Activated naive CD8-positive, alpha-beta T cell treated with anti-CD3 and anti-CD28 coated beads for 36 hours (primary cell): ENCODE measurements at places on chromosomes 3 and 15. TPM values are rescaled to one million over a fixed set of nuclear protein-coding genes. Genes with fewer than 3 reads are reported as not detected.

The NR1I2 gene
- 1.4 TPM for total RNA-seq

The CCDC80 gene
- not detected for total RNA-seq

The PTPRG gene
- 0.16 TPM for total RNA-seq

The CNTN6 gene
- not detected for total RNA-seq

The KNG1 gene
- total RNA-seq = not detected

The AMIGO3 gene
- not detected for total RNA-seq

The C3orf22 gene
- total RNA-seq = not detected

The TMIE gene
- total RNA-seq = 0.42 TPM

The ADIPOQ gene
- total RNA-seq = not detected

The ARRDC4 gene
- 2.8 TPM for total RNA-seq

The CCDC54 gene
- total RNA-seq = not detected

DNA sequence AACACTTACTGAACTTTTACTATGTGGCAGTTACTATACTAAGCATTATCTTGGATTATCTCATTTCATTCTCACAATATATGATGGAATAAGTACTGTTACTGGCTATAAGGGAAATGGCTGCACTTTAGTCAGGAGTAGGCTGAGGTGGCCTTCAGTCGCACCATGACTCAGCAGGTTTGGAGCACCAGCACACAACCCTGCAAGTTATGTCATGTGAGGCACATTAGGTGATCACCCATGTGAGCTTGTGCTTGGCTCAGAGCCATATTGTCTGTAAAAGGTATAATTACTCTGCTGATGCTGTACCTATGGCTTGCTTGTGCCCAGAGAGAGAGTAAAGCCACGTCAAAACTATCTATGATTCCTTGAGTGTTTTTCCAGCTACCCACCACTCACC, 54.1 kb upstream of the TIPARP start:
- no peak for DNase-seq
- H3K27me3 ChIP-seq = no peaks in the 10 kb centered on the region
- no peaks in the 10 kb centered on the region for H3K36me3 ChIP-seq
- peaks cover 18% of the 10 kb centered on the region for H3K4me1 ChIP-seq
- no peak overlapping the region for H3K4me3 ChIP-seq

- peaks cover 17% of the 10 kb centered on the region for H3K27me3 ChIP-seq
- no peak for DNase-seq
- no peak overlapping the region for H3K4me3 ChIP-seq
Measured at GRCh38 chr3:120528163-120528562, 68.0 kb upstream of the NDUFB4 start.

- H3K27me3 ChIP-seq = no peaks in the 10 kb centered on the region
- H3K36me3 ChIP-seq = peaks cover 2% of the 10 kb centered on the region
Measured at GRCh38 chr15:28955160-28955992, 69.6 kb downstream of the APBA2 start.

DNA sequence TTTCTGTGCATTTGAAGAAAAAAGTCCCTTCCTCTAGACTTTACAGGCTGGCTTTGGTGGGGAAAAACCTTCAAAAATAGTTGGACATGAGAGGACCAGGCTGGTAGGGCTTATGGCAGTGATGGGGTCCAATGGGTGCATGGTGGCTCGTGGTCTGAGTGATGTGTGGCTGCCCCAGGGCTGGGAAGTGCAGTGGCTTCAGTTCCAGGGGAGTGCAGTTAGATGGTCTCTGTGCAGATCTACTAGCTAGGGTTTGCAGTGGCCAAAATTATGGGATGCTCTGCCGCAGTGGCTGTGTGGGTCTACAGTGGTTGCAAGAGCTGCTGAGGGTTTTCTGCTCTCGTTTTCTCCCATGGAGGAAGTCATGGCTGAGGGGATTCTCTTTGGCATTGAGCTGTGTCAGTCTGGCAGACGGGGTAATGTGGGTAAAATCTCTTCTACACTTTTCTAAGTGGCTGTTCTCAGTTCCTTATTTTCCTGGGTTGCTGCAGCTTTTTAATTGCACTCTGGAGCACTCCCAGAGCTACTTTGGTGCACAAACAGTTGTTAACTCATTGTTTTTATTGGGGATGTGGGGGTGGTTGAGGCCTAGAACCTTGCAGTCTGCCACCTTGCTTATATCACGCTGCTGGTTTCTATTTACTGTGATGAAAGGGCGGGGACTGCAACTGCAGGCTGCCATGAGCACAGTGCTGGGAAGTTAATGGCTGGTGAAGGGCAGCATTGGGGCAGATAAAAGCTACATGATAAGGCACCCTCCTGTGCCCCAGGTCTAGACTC, 1324.6 kb downstream of the NSUN3 start:
- no peaks in the 10 kb centered on the region for H3K27me3 ChIP-seq
- H3K27ac ChIP-seq = no peak overlapping the region
- no peak overlapping the region for H3K4me3 ChIP-seq

GRCh38 chr15:42145546-42146455, 10.6 kb downstream of the PLA2G4F start:
- no peak for DNase-seq
- no peak overlapping the region for H3K4me3 ChIP-seq

- no peak overlapping the region for H3K27ac ChIP-seq
- H3K27me3 ChIP-seq = no peaks in the 10 kb centered on the region
- no peaks in the 10 kb centered on the region for H3K4me1 ChIP-seq
- no peak for DNase-seq
- no peak overlapping the region for H3K4me3 ChIP-seq
Measured at GRCh38 chr15:27119695-27120266, 148.8 kb downstream of the GABRG3 start.

GRCh38 chr15:81229586-81229985, 32.9 kb downstream of the IL16 start:
- no peaks in the 10 kb centered on the region for H3K4me1 ChIP-seq
- no peaks in the 10 kb centered on the region for H3K36me3 ChIP-seq
- H3K4me3 ChIP-seq = no peak overlapping the region

DNA sequence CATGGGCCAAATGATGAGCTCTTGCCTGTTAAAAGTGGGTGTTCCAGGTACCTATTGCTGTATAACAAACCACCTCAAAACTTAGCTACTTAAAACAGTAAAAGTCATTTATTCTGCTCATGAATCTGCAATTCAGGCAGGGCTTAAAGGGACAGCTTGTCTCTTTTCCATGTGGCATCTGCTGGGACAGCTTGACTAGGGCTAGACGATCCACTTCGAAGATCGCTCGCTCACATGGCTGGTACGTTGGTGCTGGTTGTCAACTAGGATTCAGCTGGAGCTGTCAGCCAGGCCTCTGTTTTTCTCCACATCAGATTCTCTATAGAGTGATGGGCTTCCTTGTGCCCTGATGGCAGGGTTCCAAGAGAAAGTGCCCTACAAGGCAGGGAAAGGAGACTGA, 581.3 kb downstream of the NTRK3 start:
- H3K27me3 ChIP-seq = no peaks in the 10 kb centered on the region
- H3K4me1 ChIP-seq = no peaks in the 10 kb centered on the region
- H3K36me3 ChIP-seq = peaks cover 5% of the 10 kb centered on the region
- no peak overlapping the region for H3K4me3 ChIP-seq

- H3K27me3 ChIP-seq = no peaks in the 10 kb centered on the region
- no peak overlapping the region for H3K27ac ChIP-seq
Measured at GRCh38 chr3:36480911-36481648, 100.8 kb downstream of the STAC start.

DNA sequence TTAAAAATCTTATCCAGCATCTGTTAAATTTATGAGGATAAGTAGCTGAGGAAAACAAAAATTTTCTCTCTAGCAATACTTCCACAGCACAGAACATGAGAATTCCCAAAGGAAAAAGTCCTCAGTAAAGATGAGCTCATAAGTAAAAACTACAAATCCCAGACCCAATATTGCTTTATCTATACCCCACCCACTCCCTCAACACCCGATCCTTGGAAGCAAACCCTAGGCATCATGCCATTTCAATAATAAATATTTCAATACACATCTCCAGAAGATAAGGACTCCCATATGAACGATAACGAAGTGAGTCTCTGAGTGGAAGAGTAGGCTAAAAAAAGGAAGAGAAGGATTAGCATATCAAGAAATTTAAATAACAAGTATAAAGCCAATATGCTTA, 8.3 kb upstream of the PRR20G start:
- H3K4me1 ChIP-seq = no peaks in the 10 kb centered on the region
- no peak for DNase-seq
- no peak overlapping the region for H3K27ac ChIP-seq
- H3K27me3 ChIP-seq = peaks cover 15% of the 10 kb centered on the region

GRCh38 chr15:45634432-45635190, at the start of gene SQOR:
TSS of gene SQOR (plus strand) at chr15:45635029. CDS start at chr15:45658924, 23,895 bp downstream.
- peak; percentile 72 for DNase-seq
- H3K4me1 ChIP-seq = peaks cover 32% of the 10 kb centered on the region
- peaks cover 23% of the 10 kb centered on the region for H3K36me3 ChIP-seq
- peak within 1 kb of the TSS; percentile 96 for H3K4me3 ChIP-seq
- no peaks in the 10 kb centered on the region for H3K27me3 ChIP-seq
- peak within 1 kb of the TSS; percentile 91 for H3K27ac ChIP-seq

GRCh38 chr15:72912996-72913395, 129.4 kb upstream of the ADPGK start:
- DNase-seq = no peak
- no peaks in the 10 kb centered on the region for H3K4me1 ChIP-seq
- peaks cover 10% of the 10 kb centered on the region for H3K27me3 ChIP-seq

DNA sequence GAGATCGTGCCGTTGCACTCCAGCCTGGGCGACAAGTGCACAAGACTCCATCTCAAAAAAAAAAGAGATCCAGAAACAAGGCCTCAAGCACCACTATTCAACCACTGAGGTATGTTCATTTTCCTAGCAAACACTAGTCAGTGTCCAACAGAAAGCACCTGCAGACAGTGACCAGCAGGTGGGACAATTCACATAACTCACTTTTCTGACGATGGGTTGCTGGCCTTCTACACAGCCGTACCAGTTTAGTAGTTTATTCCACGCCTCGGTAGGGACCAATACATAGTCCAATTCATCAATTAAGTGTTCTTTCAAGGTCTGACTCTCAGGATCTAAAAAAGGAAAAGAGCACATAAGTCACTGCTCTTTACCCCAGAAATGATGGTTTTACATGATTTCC, 12.4 kb downstream of the USP4 start:
- no peak overlapping the region for H3K27ac ChIP-seq
- DNase-seq = no peak
- peaks cover 29% of the 10 kb centered on the region for H3K36me3 ChIP-seq
- H3K4me1 ChIP-seq = no peaks in the 10 kb centered on the region
- no peak overlapping the region for H3K4me3 ChIP-seq

- no peak overlapping the region for H3K4me3 ChIP-seq
- H3K27me3 ChIP-seq = no peaks in the 10 kb centered on the region
- no peaks in the 10 kb centered on the region for H3K4me1 ChIP-seq
- no peaks in the 10 kb centered on the region for H3K36me3 ChIP-seq
- H3K27ac ChIP-seq = no peak overlapping the region
Measured at GRCh38 chr3:103009609-103010008, 574.8 kb downstream of the ZPLD1 start.

GRCh38 chr3:194201953-194202666, 66.2 kb downstream of the HES1 start:
- H3K27ac ChIP-seq = no peak overlapping the region
- peaks cover 60% of the 10 kb centered on the region for H3K27me3 ChIP-seq
- H3K4me3 ChIP-seq = no peak overlapping the region
- DNase-seq = no peak
- H3K4me1 ChIP-seq = peaks cover 15% of the 10 kb centered on the region

DNA sequence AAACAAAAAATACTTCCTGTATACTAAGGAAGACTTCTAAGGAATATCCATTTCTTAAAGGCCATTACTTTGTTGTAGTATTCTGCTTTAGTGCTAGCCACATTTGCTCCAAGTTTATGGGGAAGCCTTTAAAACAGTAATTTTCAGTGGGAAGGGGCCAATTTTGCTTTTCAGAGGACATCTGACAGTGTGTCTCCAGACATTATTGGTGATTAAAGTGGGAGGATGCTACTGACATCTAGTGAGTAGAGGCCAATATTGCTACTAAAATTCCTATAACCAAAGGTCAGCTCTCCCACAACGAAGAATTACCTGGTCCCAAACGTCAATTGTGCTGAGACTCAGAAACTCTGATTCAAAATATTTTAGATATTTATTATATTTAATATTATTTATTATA, 24.8 kb downstream of the SLC28A2 start:
- no peak for DNase-seq
- H3K36me3 ChIP-seq = no peaks in the 10 kb centered on the region
- peaks cover 17% of the 10 kb centered on the region for H3K4me1 ChIP-seq
- no peak overlapping the region for H3K27ac ChIP-seq
- H3K27me3 ChIP-seq = no peaks in the 10 kb centered on the region

- H3K4me3 ChIP-seq = no peak overlapping the region
- no peaks in the 10 kb centered on the region for H3K27me3 ChIP-seq
- peaks cover 41% of the 10 kb centered on the region for H3K4me1 ChIP-seq
- H3K27ac ChIP-seq = peak overlapping the region; percentile 23
Measured at GRCh38 chr15:85527895-85528294, 147.5 kb downstream of the AKAP13 start.

- H3K4me1 ChIP-seq = peaks cover 39% of the 10 kb centered on the region
- H3K4me3 ChIP-seq = peak overlapping the region; percentile 88
Measured at GRCh38 chr15:52021128-52021671, 2.2 kb downstream of the MAPK6 start.

DNA sequence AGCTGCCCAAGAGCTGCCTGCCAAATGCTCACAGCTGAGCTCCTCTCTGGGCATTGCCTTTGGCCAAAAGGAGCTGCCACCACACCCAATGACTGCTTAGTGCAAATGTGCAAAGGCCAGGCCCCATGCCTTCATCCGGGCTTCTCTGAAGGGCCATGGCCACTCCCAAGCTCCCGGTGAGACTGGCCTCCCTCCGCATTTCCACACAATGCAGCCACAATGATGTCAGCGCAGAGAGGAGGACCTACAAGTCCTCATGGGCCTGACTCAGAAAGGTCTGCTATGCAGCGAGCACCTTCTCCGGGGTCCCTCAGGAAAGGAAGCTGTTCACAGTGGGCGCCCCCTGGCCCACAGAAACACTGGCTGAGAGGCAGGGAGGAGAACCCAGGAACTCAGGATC, 12.7 kb downstream of the OXTR start:
- no peaks in the 10 kb centered on the region for H3K36me3 ChIP-seq
- H3K4me3 ChIP-seq = no peak overlapping the region
- no peaks in the 10 kb centered on the region for H3K27me3 ChIP-seq
- H3K4me1 ChIP-seq = no peaks in the 10 kb centered on the region

DNA sequence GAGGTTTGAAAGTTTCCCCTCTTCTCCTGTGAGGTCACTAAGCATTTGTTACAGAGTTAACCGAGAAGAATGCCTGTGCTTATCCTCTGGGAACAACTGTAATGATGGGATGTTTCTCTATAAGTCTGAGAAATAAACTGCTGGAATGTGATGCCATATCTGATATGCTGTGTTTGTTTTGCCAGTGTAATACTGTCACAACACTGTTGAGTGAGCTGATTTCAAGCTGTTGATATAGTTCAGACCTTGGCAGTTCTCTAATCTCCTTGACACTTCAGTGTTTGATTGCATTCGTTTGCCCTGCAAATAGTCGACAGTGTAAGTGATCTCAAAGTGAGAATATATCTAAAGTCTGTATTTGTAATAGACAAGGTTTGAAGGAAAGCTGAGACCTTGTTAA, 73.3 kb downstream of the PTPRG start:
- no peak overlapping the region for H3K27ac ChIP-seq
- peaks cover 6% of the 10 kb centered on the region for H3K27me3 ChIP-seq

- no peak overlapping the region for H3K4me3 ChIP-seq
- DNase-seq = no peak
- H3K36me3 ChIP-seq = no peaks in the 10 kb centered on the region
- H3K27me3 ChIP-seq = no peaks in the 10 kb centered on the region
Measured at GRCh38 chr15:78244893-78245292, 10.5 kb upstream of the ACSBG1 start.

- no peak overlapping the region for H3K27ac ChIP-seq
- no peaks in the 10 kb centered on the region for H3K36me3 ChIP-seq
- H3K4me3 ChIP-seq = no peak overlapping the region
- DNase-seq = no peak
Measured at GRCh38 chr3:81459733-81460132, 301.7 kb downstream of the GBE1 start.

GRCh38 chr15:34014556-34014955, 24.4 kb downstream of the AVEN start:
- no peak overlapping the region for H3K4me3 ChIP-seq
- peaks cover 13% of the 10 kb centered on the region for H3K4me1 ChIP-seq
- H3K27ac ChIP-seq = no peak overlapping the region
- peaks cover 3% of the 10 kb centered on the region for H3K27me3 ChIP-seq
